ENCODE measurements at places on chromosomes 6 and 20. TPM values are rescaled to one million over a fixed set of nuclear protein-coding genes. Genes with fewer than 3 reads are reported as not detected.

The MOXD1 gene
- total RNA-seq, result 4.3 TPM

DNA sequence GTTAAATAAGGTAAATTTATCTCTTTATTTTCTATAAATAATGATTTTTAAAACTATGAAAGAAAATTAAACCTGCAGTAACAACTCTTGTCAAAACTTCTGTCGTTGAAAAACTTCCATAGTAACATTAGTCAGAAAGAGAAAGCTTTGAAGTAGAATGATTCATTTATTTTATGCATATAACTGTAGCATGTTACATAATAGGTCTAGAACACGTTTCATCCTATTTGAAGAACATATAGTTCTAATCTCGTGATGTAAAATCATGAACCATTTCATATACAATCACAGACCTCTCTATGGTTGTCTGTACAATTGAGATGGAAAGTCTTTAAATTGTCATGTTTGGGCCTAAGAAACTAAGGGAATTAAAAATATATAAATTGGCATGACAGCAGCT lies 61.3 kb upstream of the MYLIP start:
- DNase-seq, result no peak

The CTCFL gene
- 2.1 TPM for total RNA-seq

GRCh38 chr6:116011520-116011919 lies 49.2 kb downstream of the FRK start:
- no peak for DNase-seq

GRCh38 chr6:166667796-166668610 lies 41.0 kb upstream of the RPS6KA2 start:
- DNase-seq, result no peak

The C20orf204 gene
- total RNA-seq, result 0.85 TPM

Measured in GM23338 (cell line).